ENCODE measurements at places on chromosomes 5 and 9.

- no peak for DNase-seq
These were observed 3.0 kb downstream of the FEM1C start for GRCh38 chr5:115541611-115542010.

- no peak for DNase-seq
These were observed 814.5 kb downstream of the MTRR start for GRCh38 chr5:8683496-8683895.

- peak; percentile 58 for DNase-seq
These were observed 9.9 kb upstream of the FBP2 start for GRCh38 chr9:94603259-94604160.

- no peak for DNase-seq
These were observed 13.8 kb downstream of the IL9 start for GRCh38 chr5:135881819-135882218.

- DNase-seq, result no peak
These were observed 533.4 kb downstream of the IRX1 start for GRCh38 chr5:4128994-4129393.

DNA sequence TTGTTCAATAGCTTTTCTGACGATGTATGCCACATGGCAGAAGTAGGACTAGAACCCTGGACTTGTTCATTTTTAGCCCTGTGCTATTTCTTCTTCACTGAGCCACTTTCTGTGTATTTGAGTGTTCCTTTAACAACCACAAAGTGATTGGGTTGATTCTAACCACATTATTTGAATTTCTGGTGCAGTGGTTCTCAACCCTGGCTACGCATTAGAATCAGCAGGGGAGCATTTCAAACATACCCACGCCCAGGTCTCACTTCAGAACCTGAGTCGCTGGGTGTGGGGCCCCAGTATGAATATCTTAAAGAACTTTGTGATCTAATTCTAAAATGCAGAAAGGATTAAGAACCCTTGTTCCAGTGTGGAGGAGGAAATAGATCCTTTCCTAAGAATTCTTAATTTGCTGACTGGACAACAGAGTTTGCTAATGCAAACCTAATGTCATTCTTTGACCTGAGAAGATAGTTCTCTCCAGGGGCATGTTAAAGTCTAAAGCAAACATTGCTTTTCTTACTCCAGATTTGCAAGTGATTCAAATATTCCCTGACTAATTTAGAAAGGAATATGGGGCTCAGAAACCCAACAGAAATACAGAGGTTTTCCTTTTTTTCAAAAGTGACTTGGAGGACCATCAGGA lies 75.4 kb upstream of the GDNF start:
- no peak for DNase-seq

- DNase-seq, result no peak
These were observed 8.8 kb downstream of the TNIP1 start for GRCh38 chr5:151071848-151072629.

GRCh38 chr9:97425973-97426336 lies 14.1 kb downstream of the TDRD7 start:
- DNase-seq, result no peak

GRCh38 chr5:146767534-146767933 lies 111.0 kb downstream of the PPP2R2B start:
- no peak for DNase-seq

DNA sequence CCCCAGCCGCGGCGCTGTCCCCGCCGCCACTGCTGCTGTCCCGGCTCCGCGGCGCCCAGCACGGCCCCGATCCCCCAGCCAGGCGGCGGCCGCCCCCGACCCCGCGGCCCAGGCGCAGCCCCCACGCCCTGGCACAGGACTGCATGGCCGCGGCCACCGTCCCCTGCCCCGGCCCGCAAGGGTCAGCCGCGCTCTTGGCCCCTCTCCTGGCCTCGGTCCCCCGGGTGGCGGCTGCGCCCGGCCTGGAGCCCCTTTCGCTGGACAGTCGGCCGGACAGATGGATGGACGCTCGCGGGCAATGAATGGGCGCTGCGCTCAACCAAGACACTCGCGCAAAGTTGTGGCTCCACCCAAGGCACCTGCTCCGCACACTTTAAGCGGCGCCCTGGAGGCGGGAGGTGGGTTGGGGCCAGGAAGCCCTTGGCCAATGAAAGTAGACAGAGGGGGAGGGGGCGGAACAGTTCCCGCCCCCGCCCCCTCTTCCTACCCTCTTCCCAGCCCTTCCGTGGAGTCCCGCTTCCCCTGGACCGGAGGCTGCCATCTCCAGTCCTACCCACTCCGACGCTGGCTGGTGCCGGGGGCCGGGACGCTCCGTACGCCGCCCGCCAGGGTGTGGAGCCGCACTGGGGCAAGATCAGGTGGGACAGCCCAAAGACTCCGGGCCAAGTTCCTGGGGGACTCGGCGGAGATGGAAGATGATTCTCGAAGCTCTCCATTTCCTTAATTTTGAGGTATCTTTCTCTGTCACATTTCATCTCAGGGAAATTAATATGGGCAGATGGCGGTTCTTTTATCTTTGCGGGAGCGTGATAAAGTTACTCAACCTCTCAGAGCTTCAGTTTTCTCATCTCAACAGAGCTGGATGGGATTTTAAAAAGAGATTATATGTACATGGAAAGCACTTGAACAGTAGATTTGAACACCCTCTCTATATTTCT lies at the start of gene GLDC:
Gene GLDC (minus strand): TSS at position 375 of the 938 bp plus-strand sequence. CDS start 230 bp downstream, at position 145.
- peak; percentile 43 for DNase-seq

- peak; percentile 27 for DNase-seq
These were observed 73.4 kb upstream of the PPARGC1B start for GRCh38 chr5:149656576-149657182.

DNA sequence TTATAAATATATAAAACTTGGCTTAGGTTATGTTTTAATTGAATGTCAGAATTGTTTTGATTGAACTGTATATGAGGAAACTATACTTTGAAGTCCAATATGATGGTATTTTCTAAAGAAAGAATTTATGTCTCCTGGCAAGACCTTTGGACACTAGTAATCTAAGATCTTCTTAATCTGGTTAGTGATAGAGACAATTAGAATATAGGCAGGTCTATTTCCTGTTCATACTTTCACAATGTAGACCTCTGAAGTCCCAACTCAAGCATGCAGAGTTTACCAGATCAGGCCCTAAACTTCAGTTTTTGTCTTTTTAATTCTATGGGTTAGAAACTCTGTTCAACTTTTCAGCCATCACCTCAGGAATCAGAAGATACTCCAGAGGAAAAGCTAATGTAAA lies 6.9 kb upstream of the TMEM161B start:
- no peak for DNase-seq

DNA sequence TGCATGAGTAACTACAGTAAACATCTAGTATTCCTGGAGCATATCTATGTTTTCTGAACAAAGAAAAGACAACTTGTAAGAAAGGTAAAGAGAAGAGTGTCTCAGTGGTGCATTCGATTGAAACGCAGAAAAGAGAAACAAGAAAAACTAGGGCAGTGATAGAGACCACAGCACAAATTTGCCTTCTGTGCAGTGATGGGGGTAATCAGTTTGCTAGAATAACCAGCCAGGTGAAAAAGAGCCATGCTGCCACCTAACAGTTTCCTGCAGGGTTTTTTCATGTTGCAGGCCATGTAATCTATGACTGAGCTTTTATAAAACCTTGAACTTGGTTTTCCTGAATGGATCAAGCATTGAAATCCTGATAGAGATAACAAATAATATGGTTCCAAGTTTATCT lies 198.4 kb upstream of the MEF2C start:
- no peak for DNase-seq

DNA sequence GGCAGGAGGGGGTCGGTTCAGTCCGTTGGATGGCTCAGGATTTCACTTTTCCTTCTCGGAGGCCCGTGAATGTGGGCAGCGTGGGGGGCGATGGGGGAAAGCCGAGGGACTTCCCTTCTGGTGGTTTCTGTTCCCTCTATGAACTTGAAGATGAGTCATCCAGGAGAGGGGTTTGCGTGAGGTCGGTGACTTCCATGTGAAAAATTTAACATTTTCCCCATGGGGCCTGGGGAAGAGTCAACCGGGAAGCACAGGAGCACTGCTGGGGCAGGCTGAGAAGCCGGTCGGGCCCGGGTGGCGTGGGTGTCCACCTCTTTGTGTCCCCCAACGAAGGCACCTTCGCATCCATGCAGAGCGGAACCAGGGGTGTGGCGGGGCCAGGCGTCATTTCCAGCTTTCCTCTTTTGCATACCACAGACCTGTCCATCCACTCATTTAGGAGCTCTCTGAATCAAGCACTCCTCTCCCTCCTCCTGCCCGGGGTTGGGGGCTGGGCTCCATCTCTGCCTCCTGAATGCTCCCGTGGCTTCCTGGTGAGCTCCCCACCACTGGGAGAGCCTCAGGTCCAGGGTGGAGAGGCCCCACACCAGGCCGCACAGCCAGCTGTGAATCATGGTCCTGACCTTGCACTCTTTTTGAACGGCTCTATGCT lies 68.4 kb downstream of the ANKRD33B start:
- peak; percentile 27 for DNase-seq

GRCh38 chr9:134853893-134854292 lies 26.7 kb upstream of the FCN2 start:
- DNase-seq, result no peak

- DNase-seq, result no peak
These were observed 14.8 kb upstream of the C5orf46 start for GRCh38 chr5:147921136-147921535.

GRCh38 chr5:41956943-41957342 lies 31.9 kb downstream of the FBXO4 start:
- no peak for DNase-seq

DNA sequence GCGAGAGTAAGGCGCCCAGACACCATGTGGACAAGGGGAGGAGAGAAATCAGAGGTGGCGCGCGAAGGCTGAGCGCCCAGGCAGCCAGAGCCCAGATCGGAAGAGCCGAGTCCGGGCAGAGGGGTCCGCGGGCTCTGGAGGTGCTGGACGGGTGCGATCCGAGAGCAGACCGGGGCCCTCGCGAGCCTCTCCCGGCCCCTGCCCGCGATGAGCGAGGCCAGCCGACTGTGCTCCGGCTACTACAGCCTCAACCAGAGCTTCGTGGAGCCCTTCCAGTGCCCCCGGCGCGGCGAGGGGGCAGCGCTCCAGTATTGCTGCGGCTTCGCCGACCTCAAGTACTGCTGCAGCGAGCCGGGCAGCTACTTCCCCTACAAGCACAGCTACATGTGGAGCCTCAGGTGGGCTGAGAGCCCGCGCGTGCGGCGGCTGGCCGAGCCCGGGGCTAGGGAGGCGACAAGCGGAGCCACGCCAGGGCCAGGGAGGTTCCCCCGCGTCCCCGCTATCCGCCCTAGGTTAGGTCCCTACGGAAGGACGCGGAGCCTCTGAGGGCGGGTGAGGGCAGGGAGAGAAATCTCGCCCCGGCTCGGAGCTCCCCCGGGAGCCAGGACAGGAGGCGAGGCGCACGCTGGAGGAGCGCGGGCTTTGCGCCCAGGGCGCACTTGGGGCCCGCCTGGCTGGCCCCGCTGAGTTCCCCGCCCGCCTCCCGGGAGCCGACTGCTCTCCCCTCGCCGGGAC lies at the start of gene SHISAL2B:
Gene SHISAL2B (plus strand): TSS at position 87 of the 735 bp plus-strand sequence. CDS start 121 bp downstream, at position 208.
- no peak for DNase-seq

GRCh38 chr9:96137671-96138429 lies 164.1 kb downstream of the HSD17B3 start:
- DNase-seq, result no peak

DNA sequence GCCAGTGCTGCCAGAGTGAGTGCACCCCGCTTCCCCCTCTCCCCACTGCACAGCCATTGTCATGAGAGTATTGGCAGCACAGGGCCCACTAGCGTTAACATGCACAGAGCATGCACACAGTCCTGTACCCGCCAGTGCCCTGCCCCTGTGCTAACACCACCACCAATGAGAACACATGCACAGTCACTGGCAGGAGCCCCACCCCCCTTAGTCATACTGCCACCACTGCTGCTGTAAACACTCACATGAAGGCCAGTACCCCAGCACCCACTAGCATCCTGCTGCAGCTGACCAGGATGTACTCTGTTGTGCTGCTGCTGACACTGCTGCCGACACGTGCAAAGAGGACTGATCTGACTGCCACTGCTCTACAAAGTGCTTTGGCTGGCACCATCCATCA lies 19.5 kb upstream of the RANBP6 start:
- DNase-seq, result no peak

- DNase-seq, result no peak
These were observed 58.0 kb upstream of the PTPN3 start for GRCh38 chr9:109556061-109556460.

DNA sequence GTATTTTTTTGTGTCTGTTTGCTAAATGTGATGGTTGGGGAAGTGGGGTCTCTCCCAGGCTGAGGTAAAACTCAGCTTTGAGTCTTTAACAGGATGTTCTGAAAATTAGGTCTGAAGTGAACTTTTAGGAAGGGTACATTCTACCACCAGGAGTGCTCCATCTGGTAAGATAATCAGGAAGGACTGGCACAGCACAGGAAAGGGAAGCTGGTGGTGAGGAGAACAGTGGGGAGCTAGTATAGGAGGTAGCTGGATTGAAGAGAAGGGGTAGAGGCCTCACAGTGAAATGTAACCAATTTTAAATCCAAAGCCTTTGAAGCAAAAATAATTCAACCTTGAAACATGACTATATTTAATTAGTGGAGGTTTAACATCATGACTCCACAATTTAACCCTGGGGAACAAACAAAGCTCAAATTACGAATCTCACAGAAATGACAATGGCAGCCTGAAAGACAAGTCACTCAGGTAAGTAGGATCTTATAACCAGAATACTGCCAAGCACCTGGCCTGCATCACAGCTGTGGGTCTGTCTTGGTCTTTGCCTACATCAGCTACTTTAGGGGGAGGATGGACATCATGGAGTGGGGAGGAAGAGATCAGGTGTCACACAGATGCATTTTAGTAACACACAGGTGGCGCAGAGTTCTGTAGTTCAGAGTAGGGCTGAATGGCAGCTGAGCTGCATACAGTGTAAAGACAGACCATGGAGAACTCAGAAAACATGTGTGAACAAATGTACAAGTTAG lies 445.3 kb downstream of the DMRT2 start:
- DNase-seq, result no peak
